Type B pancreatic cell (in vitro differentiated cells): ENCODE measurements at places on chromosomes 3 and 15. TPM values are rescaled to one million over a fixed set of nuclear protein-coding genes. Genes with fewer than 3 reads are reported as not detected.

- DNase-seq: no peak
Observed at GRCh38 chr3:110093411-110093810, 756.1 kb upstream of the DPPA4 start.

- no peak for DNase-seq
Observed at GRCh38 chr3:159761369-159761768, 227.3 kb upstream of the IL12A start.

DNA sequence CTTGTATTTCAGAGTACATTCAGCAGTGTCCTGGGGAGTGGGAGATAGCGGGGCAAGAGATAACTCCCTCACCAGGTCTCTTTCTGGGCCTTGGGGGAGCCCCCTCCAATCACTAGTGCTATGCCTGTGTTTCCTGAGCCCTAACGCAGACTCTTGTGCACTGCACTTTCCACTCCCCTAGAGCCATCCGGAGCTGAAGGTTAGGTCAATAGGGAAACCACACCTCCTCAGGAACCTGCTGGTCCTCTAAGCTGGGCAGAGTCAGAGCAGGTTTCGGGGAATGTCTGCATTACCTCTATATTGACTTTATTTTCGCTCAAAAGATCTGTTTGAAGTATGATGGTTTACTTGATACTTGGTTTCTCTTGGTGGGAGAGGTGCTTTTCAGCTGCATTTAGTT is 617.0 kb upstream of the ROBO1 start:
- DNase-seq: no peak

DNA sequence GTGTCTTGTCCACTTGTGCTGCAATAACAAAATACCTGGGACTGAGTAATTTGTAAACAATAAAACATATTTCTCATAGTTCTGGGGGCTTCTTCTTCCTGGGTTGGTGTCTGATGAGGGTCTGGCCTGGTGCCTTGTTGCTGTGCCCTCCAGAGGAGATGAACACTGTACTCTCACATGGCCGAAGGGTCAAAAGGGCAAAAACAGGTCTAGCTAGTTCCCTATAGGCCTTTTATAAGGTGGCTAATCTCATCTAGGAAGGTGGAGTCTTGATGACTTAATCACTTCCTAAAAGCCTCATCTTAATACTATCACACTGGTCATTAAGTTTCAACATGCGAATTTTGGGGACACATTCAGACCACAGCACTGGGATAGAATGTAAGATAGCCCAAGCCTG is 228.4 kb downstream of the TLE3 start:
- DNase-seq: no peak

DNA sequence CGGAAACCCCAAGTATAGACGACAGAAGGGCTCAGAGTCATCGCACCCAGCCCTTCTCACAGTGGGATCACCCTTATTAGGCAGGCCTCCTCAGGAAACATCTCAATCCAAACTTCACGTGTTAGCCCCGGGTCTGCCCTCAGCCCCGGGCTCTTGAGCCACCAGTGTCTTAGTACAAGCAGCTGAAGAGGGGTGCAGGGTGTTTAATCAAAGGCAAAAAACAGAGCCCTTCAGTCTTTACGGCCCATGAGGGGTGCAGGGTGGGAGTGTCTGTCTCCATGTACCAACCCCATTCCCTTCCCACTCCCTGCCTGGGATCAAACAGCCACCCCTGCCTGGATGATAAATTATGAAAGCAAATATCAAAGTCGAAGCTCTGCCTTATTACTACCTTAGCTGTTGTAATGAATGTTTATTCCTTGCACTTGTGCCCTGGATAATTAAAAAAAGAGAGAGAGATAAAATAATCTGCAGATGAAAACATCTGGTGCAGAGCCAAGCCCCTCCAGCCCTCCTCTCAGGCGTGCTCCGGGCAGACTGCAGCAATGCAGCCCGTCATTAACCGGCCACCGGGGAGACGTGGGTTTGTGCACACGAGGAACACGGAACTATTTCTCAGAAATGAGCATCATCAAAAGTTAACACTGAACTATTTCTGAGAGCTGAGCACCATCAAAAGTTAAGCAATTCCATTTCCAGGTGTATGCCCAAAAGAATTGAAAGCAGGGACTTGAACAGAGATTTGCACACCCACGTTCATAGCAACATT is 64.5 kb downstream of the ADAMTS17 start:
- DNase-seq: no peak

DNA sequence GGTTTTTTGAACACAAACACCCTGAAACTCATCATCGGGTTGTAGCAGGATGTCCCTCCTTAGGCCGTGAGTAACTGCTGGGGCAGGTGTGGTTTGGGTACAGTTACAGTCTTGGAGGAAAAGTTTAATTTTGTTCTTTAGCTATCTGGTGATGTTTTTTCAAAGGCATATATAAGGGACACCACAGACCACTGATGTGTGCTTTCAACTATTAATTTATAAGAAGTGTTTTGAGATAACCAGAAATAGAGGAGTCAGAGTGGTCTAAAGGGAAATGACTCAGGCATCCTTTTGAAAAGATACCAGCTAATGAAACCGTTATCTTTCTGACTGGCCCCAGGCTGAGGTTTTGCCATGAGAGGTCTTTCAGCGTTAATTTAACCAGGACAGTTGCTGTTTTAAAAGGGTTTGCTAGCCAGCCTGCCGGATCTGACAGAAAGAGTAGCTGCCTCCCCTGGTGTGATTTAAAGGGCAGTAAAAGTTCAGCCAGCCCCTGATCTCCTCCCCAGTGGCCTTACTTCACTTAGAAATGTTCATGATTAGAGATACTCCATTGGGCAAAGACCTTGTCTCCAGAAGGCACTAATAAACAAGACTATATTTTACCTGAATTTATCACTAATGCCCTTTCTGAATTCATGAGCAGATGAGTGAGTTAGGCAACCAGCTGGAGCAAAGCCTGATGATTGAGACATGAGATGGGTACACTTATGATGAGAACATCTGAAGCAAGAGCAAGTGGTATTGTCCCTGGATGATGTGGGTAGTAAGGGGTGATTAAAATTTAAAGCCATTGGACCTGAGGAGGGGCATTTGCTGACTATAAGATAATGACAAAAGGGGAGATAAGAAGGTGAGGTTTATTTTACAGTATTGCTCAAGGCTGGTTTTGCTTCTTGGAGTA is 482.5 kb upstream of the TBL1XR1 start:
- DNase-seq: no peak

DNA sequence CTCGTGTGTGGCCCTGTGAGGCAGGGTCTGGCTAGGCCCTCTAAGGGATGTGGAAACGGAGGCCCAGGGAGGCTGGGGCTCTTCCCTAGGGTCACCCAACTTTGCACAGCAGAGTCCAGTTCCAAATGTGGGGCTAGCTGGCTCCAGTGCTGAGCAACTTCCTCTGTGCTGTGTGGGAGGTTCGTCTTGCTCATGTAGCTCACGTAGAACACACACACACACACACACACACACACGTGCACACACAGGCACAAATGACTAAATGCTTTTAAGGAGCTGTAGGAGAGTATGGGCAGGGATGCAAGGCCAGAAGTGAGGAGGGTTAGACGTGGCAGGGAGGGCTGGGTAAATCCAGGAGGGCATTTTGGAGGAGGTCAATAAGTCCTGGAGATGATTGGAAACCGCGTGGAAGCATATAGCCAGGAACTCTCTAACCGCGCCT is 213.8 kb downstream of the RPLP1 start:
- no peak for DNase-seq

DNA sequence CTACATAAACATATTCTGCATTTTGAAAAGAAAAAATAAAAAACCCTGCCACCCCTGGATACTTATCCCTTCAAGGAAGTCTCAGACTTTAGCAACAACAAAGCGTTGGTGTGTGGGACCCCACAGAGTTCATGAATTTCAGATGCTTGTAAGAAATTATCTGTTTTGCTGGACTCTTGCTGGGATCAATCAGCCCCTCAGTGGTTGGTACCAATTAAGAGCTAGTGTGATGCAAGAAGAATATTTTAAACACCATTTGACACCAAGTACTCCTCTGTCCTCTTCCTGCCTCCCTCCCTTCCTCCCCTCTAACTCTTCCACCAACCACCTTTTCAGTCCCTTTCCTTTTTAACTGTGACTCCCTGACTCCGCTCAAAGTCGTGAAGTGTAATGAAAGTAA is 51.5 kb downstream of the SST start:
- DNase-seq: no peak

- DNase-seq: no peak
Observed at GRCh38 chr3:148736086-148736485, 38.4 kb downstream of the AGTR1 start.

GRCh38 chr15:47196048-47196447 is 521.3 kb upstream of the SEMA6D start:
- peak; percentile 84 for DNase-seq

DNA sequence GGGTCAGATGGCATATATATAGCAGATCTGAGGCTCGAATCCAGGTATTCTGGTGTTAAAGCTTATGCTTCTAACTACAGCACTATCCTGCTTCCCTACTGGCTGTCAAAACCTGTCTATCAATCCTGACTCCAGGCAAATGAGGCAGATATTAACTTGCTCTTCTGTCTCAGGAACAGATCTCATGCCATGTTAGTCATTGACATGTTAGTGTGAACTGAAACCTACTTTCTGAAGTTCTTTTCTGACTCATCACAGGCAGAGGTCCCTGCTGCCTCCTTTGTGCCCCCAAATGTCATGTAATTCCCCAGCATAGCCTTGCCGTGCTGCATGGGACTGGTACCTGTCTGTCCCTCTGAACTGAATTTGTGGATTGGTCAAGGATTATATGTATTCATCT is 125.0 kb upstream of the SMAD3 start:
- no peak for DNase-seq

GRCh38 chr3:197590313-197590962 is 34.7 kb upstream of the BDH1 start:
- no peak for DNase-seq

DNA sequence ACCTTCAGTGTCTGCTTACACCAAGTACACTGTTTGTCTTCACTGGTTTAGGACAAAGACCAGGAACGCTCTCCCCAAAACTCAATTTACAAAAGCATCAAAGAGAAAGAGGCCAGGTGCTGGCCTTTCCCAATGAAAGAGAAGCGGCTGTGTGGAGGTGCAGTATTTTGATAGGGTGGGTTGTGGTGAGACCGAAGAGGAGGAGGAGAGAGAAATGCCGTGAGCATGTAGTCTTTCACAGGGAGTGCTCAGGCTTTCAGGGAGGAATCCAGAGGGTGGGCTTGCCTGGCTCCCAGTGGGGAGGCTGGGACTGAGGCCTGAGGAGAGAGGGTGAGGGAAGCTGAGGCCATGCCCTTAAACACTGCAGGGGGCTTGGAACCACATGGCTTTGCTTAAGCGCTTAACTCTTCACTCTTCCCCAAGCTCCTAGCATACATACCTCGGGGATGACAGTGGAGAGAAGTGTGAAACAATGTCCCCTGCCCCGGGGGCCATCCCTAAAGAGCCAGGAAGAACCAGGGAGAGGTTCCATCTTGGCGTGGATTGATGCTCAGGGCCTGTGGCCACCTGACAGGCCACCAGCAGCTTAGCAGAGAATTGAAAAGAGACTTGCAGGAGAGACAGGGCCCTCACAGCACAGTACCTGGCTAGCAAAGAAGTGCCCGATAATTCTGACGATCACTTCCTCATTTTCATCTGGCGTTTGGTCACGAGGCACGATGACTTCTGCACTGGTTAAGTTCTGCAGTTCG is 60.5 kb downstream of the SENP2 start:
- no peak for DNase-seq

DNA sequence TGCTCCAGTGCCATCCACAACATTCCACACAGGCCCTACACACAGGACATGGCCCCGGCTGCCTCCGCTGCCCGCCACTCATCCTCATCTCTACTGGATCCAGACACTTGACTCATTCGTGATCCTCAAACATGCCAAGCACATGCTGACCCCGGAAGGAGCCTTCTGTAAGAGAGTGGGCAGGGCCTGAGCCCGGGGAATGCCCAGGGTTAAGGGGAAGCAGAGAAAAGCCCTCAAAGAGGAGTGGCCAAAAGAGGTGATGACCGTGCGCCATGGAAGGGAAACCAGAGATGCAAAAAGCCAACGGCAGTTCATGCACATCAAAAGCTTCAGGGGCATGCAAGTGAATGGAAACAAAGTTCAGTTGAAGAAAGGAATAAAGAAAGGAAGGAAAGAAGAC is 46.1 kb downstream of the RFTN1 start:
- DNase-seq: no peak

GRCh38 chr3:10445561-10446175 is 59.7 kb downstream of the ATP2B2 start:
- DNase-seq: no peak

GRCh38 chr3:143464850-143465249 is 345.3 kb downstream of the CHST2 start:
- DNase-seq: no peak

GRCh38 chr15:45714590-45715488 is 80.0 kb downstream of the SQOR start:
- peak; percentile 75 for DNase-seq

DNA sequence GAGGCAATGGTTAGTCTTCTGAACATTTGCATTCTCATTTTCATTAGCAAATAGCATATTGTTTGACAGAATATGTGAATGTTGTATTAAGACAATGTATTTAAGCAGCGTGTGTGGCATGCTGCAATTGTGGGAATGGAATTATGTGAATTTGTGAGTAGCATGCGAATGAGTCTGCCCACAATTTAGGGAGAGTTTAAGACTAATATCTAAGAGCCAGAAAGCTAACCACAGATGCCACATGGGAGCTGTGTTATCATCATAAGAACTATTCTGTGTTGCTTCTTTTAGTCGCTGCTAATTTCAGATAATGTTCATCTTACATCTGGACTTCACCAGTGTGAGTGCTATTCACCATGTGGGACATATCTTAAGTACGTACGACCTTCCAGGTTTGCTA is 494.5 kb downstream of the RBMS3 start:
- no peak for DNase-seq

NR1I2 gene
- 0.65 and 1.4 TPM in 2 replicates for total RNA-seq

XYLB gene
- 7.3 and 10.2 TPM in 2 replicates for total RNA-seq

CPN2 gene
- total RNA-seq: not detected in 2 replicates

TRH gene
- total RNA-seq: 0.74 and 5.3 TPM in 2 replicates

TMEM212 gene
- total RNA-seq: not detected in 2 replicates

HYAL1 gene
- total RNA-seq: 2.3 and 3.7 TPM in 2 replicates

AGBL1 gene
- total RNA-seq: 0.07 TPM in 1 of 2 replicates, not detected in the other

ATP13A3 gene
- 73.8 and 80.3 TPM in 2 replicates for total RNA-seq
